HT1080 (cell line): ENCODE measurements at places on chromosomes 11 and 22. TPM values are rescaled to one million over a fixed set of nuclear protein-coding genes. Genes with fewer than 3 reads are reported as not detected.

- no peak for DNase-seq
These were observed 11.7 kb upstream of the TMEM191C start for GRCh38 chr22:21455334-21456089.

GRCh38 chr11:5507933-5508305, 1.8 kb downstream of the UBQLN3 start:
- DNase-seq = no peak

GRCh38 chr11:123562158-123562557, 92.3 kb downstream of the SCN3B start:
- no peak for DNase-seq

DNA sequence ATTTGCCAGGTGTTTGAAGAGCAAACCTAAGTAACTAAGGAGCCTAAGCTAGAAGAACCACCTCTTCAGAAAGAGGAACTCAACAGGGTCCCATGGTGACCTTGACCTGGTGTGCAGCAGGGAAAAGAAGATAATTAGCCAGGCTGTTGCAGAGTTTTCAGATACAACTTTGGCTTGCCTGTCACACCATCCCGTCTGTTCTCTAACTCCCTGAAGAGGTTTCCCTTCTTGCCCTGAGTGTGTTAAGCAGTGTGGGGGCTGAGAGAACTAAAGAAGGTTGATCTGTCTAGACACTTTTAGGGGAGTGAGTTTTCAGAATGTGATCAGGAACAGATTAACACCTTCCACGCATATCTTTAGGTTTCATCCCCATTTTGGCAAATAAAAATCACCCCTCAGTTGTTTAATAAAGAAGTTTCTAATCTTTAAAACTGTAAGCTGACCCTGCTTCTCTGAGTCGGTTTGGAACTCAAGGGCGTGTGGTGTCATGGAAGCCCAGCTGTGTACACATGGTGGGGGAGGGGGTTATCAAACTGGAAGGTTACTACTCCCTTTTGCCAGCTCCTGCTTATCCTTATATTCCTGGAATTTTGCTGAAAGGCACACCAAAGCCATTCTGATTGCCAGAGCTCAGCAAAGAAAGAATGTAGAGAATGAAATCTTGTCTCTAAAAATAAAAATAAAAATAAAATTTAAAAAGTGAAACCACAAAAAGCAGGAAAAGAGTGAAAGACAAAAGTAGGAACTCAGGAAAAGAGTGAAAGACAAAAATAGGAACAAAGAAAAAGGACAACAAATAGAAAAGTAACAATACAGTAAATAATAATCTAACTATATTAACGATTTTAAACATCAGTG, 70.2 kb downstream of the DBX1 start:
- no peak for DNase-seq

- no peak for DNase-seq
These were observed 22.9 kb upstream of the RFPL3 start for GRCh38 chr22:32334660-32335365.

The TMEM121B gene
- 0.10 TPM in 1 of 2 replicates, not detected in the other for total RNA-seq

The PHF21B gene
- total RNA-seq = 1.8 and 3.9 TPM in 2 replicates

The SCN2B gene
- 0.03 TPM in 1 of 2 replicates, not detected in the other for total RNA-seq

The ARRB1 gene
- 7.3 and 10.6 TPM in 2 replicates for total RNA-seq
